NCI-H226 (cell line): ENCODE measurements at places on chromosomes 7 and 10.

DNA sequence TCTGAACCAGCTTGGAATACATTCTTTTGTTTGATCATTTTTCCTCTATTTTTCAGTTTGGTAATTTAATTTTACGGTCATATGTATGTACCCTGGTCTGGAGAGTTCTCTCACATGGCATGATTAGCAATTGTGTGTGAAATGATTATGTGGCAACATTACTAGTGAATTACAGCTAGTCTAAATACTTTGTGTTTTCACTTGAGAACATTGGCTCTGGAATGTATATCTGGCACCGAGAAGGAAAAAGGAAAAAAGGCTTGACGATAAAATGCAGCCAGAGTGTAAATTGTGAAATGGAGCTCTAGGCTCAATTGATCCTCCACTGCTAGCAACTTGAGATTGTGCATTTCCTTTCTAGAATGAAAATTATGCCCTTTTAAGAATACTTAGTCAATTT lies 397.2 kb downstream of the EXOC4 start:
- DNase-seq: no peak

GRCh38 chr7:155758348-155758747 lies 53.9 kb downstream of the SHH start:
- no peak for DNase-seq

DNA sequence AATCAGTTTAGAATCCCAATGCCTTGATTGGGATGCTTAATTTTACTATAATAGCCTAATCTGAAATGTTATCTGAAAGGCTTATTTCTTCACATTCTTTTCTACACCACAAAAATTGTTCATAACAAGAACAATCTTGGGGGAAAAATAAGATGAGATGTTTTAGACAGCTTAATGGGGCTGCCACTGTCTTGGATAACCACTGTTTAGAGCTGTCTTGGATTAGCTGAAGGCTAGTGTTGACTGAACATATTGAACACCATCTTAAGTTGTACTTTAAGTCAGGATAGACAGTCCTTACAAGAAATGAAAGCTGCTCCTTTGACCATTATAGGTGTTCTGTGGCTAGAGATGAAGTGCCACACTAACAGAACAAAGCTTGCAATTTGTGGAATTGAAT lies 501.3 kb downstream of the GFRA1 start:
- no peak for DNase-seq

- DNase-seq: peak; percentile 24
Observed at GRCh38 chr10:87696922-87697745, 37.5 kb downstream of the PAPSS2 start.

DNA sequence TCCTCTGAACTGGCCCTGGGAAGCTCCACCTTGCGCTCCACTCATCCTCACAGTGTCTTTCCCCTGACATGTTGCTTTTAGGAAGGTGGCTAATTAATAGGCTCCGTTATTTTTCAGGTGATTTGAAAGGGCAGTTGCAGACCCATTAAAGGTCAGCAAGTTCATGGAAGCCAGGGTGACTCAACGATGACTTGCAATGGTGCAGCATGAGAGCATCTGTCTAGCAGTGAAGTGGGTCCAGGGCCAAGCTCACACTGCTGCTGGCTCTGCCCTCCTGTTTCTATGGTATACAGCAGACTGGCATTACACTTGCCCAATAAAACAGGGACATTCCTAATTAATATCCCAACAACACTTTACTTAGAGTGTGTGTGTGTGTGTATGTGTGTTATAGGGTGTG lies 68.8 kb upstream of the WDR11 start:
- DNase-seq: no peak

DNA sequence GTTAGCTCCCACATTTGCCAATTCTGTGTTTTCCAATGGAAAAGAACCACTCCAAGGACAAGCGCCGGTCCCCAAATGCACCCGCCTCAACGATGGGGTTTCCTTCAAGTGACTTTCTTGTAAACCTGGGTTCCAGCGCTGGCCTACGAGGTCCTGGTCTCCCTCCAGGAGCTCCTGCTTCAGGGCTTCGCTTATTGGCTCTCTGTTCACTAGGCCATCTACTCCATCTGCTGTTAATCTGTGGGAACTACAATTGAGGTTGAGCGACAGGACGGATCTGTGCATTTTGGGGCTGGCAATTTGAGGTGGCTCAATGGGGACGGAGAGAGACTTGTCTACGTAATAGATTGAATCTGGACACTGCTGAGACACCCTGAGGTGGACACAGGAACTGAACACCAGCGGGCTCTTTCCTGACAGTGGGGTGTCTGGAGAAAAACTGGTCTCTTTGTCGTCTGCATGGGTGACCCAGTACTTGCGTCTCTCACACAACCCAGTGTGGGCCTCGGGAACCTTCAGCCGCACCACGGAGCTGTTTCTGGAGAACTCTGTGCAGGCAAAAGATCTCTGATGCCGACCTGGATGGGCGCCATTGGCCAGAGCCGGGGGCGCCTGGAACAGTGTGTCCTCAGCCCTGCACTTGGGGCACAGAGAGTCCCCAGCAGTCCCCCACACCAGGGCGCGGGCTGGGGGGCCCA lies 115.9 kb upstream of the ADAM12 start:
- peak; percentile 4 for DNase-seq

GRCh38 chr10:101485207-101485606 lies 102.8 kb downstream of the POLL start:
- no peak for DNase-seq

GRCh38 chr10:80407812-80408241 lies 524 bp upstream of the PRXL2A start:
- DNase-seq: no peak

GRCh38 chr7:149027611-149028345 lies 527 bp downstream of the PDIA4 start:
- no peak for DNase-seq

DNA sequence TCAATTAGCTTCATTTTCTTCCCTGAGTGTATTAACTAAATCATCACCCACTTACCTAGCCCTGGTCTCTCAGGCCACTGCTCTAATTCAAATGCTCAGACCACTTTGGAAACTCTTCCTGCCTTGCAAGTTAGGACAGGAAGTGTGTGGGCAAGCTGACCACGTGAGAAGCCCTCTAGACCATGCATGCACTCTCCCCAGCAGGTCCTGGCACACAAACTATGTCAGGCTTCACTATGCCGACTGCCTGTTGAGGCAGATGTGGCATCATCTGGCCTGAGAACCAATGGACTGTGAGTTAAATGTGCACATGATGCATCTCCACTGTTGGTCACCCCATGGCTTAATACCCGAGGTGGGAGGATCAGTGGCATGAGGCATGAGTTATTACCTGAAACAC lies 439.6 kb downstream of the GRID1 start:
- no peak for DNase-seq

DNA sequence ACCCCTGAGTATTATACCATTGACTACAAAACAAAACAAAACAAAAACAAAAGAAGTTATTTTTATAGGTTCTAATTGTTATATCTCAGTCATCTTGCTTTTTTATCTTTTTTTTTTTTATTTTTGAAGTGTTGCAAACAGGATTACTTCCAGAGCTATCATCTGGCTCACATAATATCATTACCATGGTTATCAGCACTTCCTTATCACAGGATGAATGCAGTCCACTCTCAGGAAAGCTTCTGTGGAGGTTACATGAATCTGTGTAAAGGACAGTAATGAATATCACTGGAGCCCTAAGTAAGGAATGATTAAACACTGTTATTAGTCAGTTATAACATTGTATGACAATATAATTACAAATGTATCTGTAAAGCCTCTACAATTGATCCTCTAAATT lies 451.5 kb downstream of the PLXDC2 start:
- DNase-seq: no peak

DNA sequence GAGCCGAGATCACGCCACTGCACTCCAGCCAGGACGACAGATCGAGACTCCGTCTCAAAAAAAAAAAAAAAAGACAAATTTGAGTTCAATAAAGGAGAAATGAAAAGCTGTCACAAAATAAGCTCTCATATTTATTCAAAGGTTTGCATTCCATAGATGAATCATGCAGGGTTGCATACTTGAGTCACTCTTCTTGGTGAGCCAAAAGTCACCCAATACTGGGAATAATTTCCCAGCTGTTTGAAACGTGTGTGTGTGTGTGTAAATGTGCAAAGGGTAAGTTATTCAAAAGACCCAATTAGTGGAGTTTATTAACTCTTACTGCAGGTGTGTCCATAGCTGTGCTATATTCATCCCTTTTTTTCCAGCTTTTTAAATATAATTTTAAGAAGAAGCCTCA lies 297.7 kb downstream of the CCDC3 start:
- DNase-seq: peak; percentile 76

GRCh38 chr7:74443543-74444247 lies 10.0 kb upstream of the GTF2IRD1 start:
- no peak for DNase-seq

DNA sequence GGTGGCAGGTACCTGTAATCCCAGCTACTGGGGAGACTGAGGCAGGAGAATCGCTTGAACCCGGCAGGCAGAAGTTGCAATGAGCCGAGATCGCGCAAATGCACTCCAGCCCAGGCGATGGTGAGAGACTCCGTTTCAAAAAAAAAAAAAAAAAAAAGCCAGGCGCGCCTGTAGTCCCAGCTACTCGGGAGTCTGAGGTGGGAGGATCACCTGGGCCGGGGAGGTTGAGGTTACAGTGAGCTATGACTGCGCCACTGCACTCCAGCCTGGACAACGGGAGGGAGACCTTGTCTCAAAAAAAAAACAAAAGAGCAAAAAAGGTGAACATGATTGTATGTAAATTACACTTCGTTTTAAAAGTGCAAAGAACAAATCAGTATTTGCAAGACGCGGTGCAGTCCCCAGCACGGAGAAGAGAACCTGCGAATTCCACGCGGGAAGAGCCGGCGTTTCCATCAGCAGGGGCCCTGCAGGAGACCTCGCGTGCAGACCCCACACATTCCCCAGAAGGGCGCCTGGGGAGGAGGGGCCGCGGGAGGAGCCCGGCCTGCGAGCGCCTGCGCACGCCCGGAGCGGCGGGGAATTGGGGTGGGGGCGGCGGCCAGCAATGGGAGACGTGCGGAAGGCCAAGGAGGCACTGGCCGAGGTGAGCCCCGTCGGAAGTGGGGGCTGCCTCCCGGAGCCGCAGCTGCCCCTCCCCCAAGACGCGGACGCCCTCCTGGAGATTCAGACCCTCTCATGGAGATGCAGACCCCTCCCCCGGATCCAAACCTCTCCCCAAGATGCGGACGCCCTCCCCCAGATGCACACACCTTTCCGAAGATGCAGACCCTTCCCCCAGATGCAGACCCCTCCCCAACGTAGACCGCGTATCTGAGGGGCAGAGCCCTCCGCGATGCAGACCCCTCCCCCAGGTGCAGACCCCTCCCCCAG lies 16.7 kb upstream of the SUN1 start:
- DNase-seq: no peak

DNA sequence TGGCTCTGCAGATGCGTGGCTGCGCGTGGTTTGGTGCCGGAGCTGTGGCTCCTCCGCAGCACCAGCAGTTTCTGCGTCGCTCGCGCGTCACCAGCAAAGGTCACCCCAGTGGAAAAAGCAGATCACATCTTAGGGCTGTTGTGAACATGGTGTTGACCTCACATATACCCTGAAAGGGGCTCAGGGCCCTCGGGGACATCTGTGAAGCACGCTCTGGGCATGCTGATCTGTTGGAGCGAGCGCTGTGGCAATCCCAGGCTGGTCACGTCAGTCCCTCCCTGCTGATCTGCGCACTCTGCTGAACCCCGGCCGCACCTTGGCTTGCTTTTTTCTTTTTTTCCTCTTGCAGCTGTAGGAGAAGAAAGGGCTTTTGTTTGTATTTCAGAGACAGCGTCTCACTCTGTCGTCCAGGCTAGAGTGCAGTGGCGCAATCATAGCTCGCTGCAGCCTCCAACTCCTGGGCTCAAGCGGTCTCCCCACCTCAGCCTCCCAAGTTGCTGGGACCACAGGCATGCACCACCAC lies 33.3 kb upstream of the AP5Z1 start:
- DNase-seq: no peak

DNA sequence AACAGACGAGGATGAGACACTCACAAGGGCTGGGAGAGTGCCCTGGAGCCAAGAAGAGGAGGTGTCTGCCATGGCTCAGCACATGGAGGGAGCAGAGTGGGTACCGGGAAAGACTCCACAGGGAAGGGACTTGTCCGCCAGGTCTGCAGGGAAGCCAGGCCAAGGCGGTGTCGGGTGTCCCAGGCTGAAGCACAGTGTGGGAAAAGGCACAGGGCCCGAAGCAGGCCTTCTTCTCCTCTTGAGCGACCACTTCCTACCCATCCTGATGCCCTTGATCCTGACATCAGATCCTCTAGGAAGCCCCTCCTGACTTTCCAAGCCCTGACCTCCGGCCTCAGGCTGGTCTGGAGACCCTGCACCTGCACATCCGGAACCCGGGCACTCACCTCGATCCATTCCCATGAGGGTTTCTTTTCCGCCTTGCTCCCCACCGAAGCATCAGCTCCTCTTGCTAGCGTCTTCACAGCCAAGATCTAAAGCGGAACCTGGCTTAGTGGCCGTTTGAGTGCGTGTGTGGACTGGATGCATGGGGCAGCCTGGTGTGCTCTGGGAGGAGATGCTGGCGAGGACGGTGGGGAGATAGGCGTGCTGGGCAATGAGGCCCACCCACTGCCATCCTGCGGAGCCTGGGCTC lies 8.5 kb downstream of the CALML3 start:
- no peak for DNase-seq

DNA sequence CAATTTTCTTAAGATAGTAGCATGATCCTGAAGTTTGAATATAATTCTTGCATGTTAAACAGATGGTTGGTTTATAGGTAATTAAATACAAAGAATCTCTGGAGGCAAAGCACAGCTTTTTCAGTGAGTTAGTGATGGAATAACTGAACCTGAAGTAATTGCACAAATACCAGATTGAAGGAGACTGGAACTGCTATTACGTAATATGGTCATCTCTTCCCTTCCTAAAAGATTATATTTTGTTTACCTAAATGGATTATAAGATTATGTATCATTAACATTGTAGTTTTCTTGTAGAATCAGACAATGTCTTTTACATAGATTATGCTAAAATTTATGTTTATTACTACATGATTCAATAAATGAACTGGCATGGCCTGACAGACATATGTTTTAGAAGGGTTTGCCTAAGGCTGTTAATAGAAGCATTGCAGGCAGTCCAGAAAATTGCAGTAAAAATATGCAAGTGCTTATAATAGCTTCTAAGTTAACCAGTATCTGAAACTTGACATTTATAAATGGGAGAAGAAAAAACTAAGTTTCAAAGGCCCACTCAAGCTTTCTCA lies 35.8 kb upstream of the GPR37 start:
- DNase-seq: no peak

DNA sequence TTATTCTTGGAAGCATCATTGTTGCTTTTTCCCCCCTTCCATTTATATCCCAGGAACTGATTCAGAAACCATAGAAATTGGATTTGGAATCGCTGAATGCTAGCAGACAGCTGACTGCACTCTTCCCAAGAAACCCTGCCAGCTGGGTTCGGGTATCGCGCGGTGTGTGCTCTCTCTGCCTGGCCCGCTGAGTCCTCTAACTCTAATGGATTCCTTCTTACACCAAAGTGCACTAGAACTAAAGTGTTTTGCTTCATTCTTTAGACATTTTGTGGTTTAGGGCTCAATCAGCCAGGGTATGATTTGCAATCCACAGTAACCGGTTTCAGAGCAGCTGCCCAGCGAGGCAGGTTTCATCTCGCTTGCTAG lies 92.2 kb downstream of the EGFR start:
- DNase-seq: no peak

- DNase-seq: peak; percentile 24
Observed at GRCh38 chr10:15725603-15726002, 5.9 kb upstream of the ITGA8 start.

GRCh38 chr10:30027057-30028005 lies 32.1 kb downstream of the JCAD start:
- DNase-seq: no peak
